ENCODE measurements at places on chromosomes 2 and 18. TPM values are rescaled to one million over a fixed set of nuclear protein-coding genes. Genes with fewer than 3 reads are reported as not detected.
A peak's percentile ranks its signal among the peaks of the same experiment; 100 is the strongest.

DNA sequence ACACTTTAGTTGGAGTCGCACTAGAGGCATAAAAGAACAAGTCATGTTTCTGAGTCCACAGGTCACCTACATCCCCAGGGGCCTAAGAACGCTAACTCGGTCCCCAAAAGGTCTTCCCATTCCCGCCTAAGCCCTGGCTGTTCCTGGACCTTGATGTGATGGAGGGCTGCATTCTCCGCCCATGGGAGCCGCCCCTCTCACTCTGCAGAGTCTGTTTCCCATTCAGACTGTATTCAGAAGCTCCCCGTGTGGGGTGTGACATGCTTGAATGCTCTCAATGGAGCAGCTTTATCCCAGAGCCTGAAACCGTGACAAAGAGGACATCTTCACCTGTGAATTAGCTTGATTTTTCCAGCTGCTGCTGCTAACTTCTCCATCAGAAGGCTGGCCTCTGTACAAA is 319.0 kb upstream of the KLHL29 start:
- no peaks in the 10 kb centered on the region for H3K27me3 ChIP-seq
- H3K36me3 ChIP-seq, result no peaks in the 10 kb centered on the region
- H3K4me3 ChIP-seq, result no peak overlapping the region
- no peaks in the 10 kb centered on the region for H3K4me1 ChIP-seq

GRCh38 chr2:64462940-64463700 is 9.2 kb downstream of the LGALSL start:
- H3K4me3 ChIP-seq, result no peak overlapping the region
- H3K4me1 ChIP-seq, result no peaks in the 10 kb centered on the region
- H3K36me3 ChIP-seq, result peaks cover 10% of the 10 kb centered on the region
- no peak for DNase-seq

MOCOS gene
- 5.5 TPM for total RNA-seq

CD302 gene
- total RNA-seq, result 19.3 TPM

WNT6 gene
- total RNA-seq, result 0.42 TPM

- no peak overlapping the region for H3K4me3 ChIP-seq
- DNase-seq, result no peak
- H3K27ac ChIP-seq, result no peak overlapping the region
Measured at GRCh38 chr18:70142001-70142400, 63.5 kb downstream of the RTTN start.

DNA sequence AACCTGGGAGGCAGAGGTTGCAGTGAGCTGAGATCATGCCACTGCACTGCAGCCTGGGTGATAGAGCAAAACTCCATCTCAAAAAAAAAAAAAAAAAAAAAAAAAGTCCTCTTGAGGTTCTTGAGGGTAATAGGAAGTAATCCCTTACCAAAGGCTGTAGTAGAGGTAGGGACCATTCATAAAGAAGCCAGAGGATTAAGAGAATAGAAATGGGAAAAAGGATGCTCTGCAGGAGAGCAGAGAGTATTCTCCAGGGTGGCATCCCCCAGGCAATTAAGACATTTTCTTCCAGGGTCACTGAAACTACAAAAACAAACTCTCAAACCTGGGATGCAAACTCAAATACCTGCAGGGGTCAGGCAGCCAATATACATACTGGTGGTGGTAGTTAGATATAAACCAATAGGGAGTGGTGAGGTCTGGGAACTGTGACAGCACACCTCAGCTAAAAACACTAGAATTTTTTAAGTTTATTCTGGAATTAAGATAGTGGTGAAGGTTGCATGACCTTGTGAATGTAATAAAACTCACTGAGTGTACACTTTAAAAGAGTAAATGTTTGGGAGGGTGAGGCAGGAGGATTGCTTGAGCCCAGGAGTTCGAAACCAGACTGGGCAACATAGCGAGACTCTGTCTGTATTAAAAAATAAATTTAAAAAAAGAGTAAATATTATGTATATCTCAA is 24.7 kb downstream of the RAPH1 start:
- peaks cover 7% of the 10 kb centered on the region for H3K36me3 ChIP-seq
- no peaks in the 10 kb centered on the region for H3K27me3 ChIP-seq
- H3K4me3 ChIP-seq, result no peak overlapping the region
- peaks cover 17% of the 10 kb centered on the region for H3K4me1 ChIP-seq
- no peak for DNase-seq

GRCh38 chr18:40485318-40485717 is 1469.7 kb upstream of the PIK3C3 start:
- H3K27me3 ChIP-seq, result no peaks in the 10 kb centered on the region
- peaks cover 2% of the 10 kb centered on the region for H3K36me3 ChIP-seq

FRZB gene
- 47.3 TPM for total RNA-seq

DNA sequence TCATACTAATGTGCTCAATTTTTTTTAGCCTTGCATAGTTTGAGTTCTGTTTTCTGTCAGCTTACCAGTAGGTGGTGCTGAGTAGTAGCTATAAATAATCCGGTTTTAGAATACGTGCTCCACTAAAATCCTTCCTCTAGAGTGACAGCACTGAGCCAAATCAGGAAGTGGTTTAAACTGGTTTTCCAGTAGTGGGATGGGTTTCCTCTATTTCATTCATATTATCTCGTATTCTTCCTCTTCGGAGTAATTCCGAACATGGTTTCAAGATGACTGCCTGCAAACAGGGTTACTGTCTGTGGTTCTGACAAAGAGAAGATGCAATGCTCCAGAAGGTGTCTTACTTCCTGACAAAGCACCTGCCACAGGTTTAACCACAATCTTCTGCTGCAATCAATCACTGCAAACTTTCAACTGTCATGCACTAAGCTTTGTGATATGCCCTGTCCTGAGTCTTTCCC is 496.9 kb upstream of the VRK2 start:
- no peak for DNase-seq
- peaks cover 28% of the 10 kb centered on the region for H3K27me3 ChIP-seq
- no peak overlapping the region for H3K4me3 ChIP-seq
- H3K27ac ChIP-seq, result no peak overlapping the region

CTAGE1 gene
- not detected for total RNA-seq

GRHL1 gene
- total RNA-seq, result 0.81 TPM

DNA sequence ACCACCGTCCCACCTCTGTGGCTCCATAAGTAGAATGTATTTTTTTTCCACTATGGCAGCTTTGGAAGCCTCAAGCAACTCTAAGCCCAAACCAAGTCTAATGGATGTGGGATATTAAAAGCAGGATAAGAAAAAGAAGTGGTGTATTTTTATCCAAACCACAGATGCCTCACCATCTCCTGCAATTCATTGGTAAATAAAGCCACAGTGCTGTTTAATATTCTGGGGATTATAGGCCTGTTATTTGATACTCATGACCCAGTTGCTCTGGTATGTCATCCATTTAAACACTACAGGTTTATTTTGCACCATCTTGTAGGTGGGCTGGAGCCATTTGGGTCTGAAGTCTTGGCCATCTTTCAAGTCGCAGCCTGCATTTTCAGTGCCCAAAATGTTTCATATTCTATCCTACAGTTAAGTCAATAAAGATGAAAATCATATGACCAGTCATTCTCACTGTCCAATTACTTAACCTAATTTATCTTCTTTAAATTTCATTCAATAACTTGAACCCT is 279.5 kb upstream of the EPHA4 start:
- H3K27me3 ChIP-seq, result no peaks in the 10 kb centered on the region
- no peak for DNase-seq
- no peak overlapping the region for H3K27ac ChIP-seq
- no peak overlapping the region for H3K4me3 ChIP-seq

DNA sequence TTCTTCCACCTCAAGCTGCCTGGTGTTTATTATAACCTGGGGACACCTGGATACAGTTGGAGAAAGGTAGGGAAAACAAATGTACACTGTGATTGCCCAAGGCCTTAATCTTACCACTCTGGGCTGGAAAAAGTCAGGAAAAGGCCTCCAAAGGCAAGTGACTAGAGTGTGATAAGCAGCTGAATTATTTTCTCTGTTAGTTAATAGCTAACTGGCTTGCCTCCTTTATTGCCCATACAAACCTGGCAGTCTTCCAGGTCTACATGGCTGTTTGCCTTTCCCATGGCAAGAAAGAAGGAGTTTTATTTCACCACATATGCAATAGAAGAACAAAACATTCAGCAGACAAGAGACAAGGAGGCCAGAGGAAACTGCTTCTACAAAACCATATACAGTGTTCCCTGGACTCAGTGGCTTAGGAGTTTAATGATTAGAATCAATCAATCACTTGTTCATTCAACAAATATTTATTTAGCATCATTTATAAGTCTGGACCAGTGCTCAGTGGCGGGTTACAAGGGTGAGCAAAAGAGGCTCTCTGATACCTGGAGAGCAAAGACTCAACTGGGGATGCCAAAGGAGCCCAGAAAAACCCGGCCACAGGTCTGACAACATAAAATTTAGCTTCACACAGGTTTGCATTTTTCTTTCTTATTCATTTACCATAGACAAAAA is 27.5 kb upstream of the SUCLG1 start:
- peak overlapping the region; percentile 42 for H3K27ac ChIP-seq
- no peaks in the 10 kb centered on the region for H3K36me3 ChIP-seq
- DNase-seq, result no peak
- no peak overlapping the region for H3K4me3 ChIP-seq
- peaks cover 37% of the 10 kb centered on the region for H3K4me1 ChIP-seq

- DNase-seq, result no peak
- H3K4me1 ChIP-seq, result peaks cover 69% of the 10 kb centered on the region
- peaks cover 26% of the 10 kb centered on the region for H3K36me3 ChIP-seq
- H3K27ac ChIP-seq, result no peak overlapping the region
Measured at GRCh38 chr2:99886418-99886817, 256.0 kb downstream of the AFF3 start.

DNA sequence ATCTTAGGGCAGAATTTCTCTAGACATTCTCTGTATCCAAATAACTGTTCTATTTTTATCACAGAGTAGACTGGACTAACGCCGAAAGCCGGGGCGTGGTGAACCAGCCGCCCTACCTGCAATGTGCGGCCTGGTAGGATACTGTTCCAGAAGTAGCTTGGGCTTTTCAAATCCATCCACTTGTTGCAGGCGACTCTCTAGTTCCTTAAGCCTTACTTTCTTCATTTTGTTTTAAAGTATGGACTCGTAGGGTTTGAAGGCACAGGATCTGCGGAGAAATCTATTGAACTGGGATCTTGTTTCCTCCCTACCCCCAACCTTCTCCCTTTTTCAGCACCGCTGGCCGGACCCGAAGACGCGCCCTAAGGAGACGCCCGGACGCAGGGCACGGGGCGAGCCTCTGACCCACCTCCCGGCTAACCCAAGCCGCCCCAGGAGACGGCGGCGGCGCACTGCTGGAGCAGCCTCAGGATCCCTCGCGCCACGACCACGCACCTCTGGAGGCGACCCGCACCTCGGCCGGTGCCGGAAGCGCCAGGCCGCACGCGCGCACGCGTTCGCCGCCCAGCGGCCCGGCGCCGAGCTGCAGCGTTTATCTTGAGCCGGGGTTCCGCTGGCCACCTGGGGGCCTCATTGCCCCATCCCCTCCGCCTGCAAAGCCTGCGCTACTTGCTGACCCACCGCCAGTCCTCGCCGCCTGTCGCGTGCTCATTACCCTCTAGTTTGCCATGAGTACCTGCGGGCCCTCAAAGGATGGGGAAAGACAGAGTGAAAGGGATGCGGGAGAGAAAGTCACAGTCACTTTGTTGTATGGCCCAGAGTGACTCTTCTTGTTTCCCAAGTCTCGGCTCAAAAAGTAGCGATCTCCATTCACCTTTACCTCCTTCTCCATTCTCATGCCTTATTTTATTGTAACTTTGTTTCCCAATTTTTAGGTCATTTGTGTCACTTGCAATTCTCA is at the start of gene METTL5:
TSS of gene METTL5 (minus strand) at position 533 of the 961 bp plus-strand sequence. CDS start at position 225, 308 bp downstream.
- H3K27me3 ChIP-seq, result no peaks in the 10 kb centered on the region
- peak within 1 kb of the TSS; percentile 71 for H3K27ac ChIP-seq
- DNase-seq, result peak; percentile 94
- H3K36me3 ChIP-seq, result peaks cover 14% of the 10 kb centered on the region
- H3K4me1 ChIP-seq, result peaks cover 63% of the 10 kb centered on the region
- H3K4me3 ChIP-seq, result peak within 1 kb of the TSS; percentile 83

- peak; percentile 44 for DNase-seq
- peaks cover 81% of the 10 kb centered on the region for H3K4me1 ChIP-seq
- H3K36me3 ChIP-seq, result peaks cover 4% of the 10 kb centered on the region
- no peaks in the 10 kb centered on the region for H3K27me3 ChIP-seq
- peak overlapping the region; percentile 92 for H3K27ac ChIP-seq
- peak overlapping the region; percentile 10 for H3K4me3 ChIP-seq
Measured at GRCh38 chr2:233419602-233420391, 65.5 kb downstream of the DGKD start.

EVX2 gene
- total RNA-seq, result not detected

- no peaks in the 10 kb centered on the region for H3K4me1 ChIP-seq
- H3K4me3 ChIP-seq, result no peak overlapping the region
- H3K36me3 ChIP-seq, result no peaks in the 10 kb centered on the region
- no peaks in the 10 kb centered on the region for H3K27me3 ChIP-seq
- H3K27ac ChIP-seq, result no peak overlapping the region
Measured at GRCh38 chr18:42936289-42936688, 179.2 kb downstream of the RIT2 start.

LCT gene
- total RNA-seq, result not detected

GRCh38 chr2:28546242-28546641 is 50.4 kb downstream of the PLB1 start:
- DNase-seq, result no peak
- H3K36me3 ChIP-seq, result no peaks in the 10 kb centered on the region
- no peak overlapping the region for H3K4me3 ChIP-seq
- peaks cover 3% of the 10 kb centered on the region for H3K4me1 ChIP-seq
- H3K27ac ChIP-seq, result no peak overlapping the region
- peaks cover 6% of the 10 kb centered on the region for H3K27me3 ChIP-seq

DCAF17 gene
- 19.2 TPM for total RNA-seq

DNA sequence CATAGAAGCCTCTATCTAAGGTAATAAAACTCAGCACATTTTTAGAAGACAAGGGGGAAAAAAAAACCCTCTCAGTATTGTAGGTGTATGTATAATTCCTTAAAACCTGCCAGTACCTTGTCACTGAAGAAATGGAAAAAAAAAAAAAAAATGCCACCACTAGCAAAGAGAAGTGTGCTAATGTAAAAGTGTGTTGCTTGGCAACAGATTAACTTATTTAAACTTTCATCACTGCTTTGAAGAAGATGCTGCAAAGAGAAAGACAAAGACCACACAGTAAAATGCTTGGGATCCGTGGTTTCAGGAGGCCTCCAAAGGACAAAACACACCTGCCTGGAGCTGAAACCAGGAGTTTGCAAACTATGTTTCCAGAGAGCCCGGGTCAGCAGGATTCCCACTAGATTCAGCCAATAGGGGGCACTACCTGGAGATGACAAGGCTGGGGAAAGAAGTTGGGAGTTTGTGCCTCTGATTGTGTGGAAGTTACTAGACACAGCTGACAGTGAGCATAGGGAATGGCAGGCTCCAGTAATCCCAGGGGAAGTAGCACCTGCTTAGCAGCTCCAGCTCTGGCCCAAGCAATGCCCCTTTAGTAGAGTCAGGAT is 169.1 kb upstream of the TRIB2 start:
- H3K27me3 ChIP-seq, result no peaks in the 10 kb centered on the region
- H3K4me3 ChIP-seq, result no peak overlapping the region
- H3K4me1 ChIP-seq, result peaks cover 28% of the 10 kb centered on the region
- H3K27ac ChIP-seq, result no peak overlapping the region

FSHR gene
- total RNA-seq, result not detected

DNA sequence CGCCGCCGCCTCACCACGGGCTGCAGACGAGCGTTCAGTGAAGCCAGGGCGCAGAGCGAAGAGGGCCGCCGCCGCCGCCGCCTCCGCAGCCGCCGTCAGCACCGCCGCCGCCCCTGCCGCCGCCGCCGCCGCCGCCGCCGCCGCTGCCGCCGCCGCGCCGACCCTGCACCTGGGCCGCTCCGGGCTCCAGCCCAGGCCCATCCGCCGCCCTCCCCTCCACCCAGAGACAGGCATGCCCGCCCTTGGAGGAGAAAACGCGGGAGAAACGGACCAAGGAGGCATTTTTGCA is 3.0 kb downstream of the POU3F3 start:
- H3K4me3 ChIP-seq, result peak overlapping the region; percentile 86
- peak overlapping the region; percentile 97 for H3K27ac ChIP-seq
- peaks cover 14% of the 10 kb centered on the region for H3K36me3 ChIP-seq
- H3K27me3 ChIP-seq, result peaks cover 17% of the 10 kb centered on the region

GRCh38 chr18:29418136-29418535 is 1241.2 kb upstream of the CDH2 start:
- no peak overlapping the region for H3K4me3 ChIP-seq
- H3K4me1 ChIP-seq, result no peaks in the 10 kb centered on the region
- H3K27ac ChIP-seq, result no peak overlapping the region
- no peak for DNase-seq
- no peaks in the 10 kb centered on the region for H3K36me3 ChIP-seq
